Spleen (tissue), 13 donors: ENCODE measurements at places on chromosomes 3 and 15. TPM values are rescaled to one million over a fixed set of nuclear protein-coding genes. Genes with fewer than 3 reads are reported as not detected.

The C15orf62 gene
- polyA plus RNA-seq: 0.36 TPM

The PPM1L gene
- 0.64 TPM for polyA plus RNA-seq

The USP3 gene
- 38.4 TPM for polyA plus RNA-seq

The DUOXA2 gene
- 0.06 TPM for polyA plus RNA-seq

The SPINT1 gene
- polyA plus RNA-seq: 4.8 TPM

The MST1 gene
- 65.8 TPM for polyA plus RNA-seq

The SCAPER gene
- 4.7 TPM for polyA plus RNA-seq

The SPESP1 gene
- polyA plus RNA-seq: 0.83 TPM

The EHHADH gene
- polyA plus RNA-seq: 1.8 TPM

The RPP25 gene
- 10.9 TPM for polyA plus RNA-seq

The ST6GAL1 gene
- 46.7 TPM for polyA plus RNA-seq

The CSTA gene
- 46.1 TPM for polyA plus RNA-seq

The TEX9 gene
- polyA plus RNA-seq: 2.4 TPM

The ACSBG1 gene
- 0.33 TPM for polyA plus RNA-seq

The MLF1 gene
- 2.7 TPM for polyA plus RNA-seq

The RASGRP1 gene
- 2.1 TPM for polyA plus RNA-seq

The SCG3 gene
- polyA plus RNA-seq: not detected

The CHRNA5 gene
- polyA plus RNA-seq: 0.11 TPM

The ANKRD28 gene
- 5.7 TPM for polyA plus RNA-seq

The ERICH6 gene
- polyA plus RNA-seq: not detected

The STAC gene
- 0.11 TPM for polyA plus RNA-seq

The LRRIQ4 gene
- polyA plus RNA-seq: not detected

The GRK7 gene
- polyA plus RNA-seq: 0.07 TPM

The GOLGA8J gene
- not detected for polyA plus RNA-seq

The ZIC1 gene
- polyA plus RNA-seq: not detected

The GPR27 gene
- 1.6 TPM for polyA plus RNA-seq

The MAGI1 gene
- polyA plus RNA-seq: 16.1 TPM

The FOXB1 gene
- polyA plus RNA-seq: 0.03 TPM

The PIK3CB gene
- polyA plus RNA-seq: 5.1 TPM

The KCNMB2 gene
- 0.03 TPM for polyA plus RNA-seq

The GXYLT2 gene
- polyA plus RNA-seq: 0.26 TPM

The CLEC3B gene
- 68.6 TPM for polyA plus RNA-seq

The CHRNA3 gene
- polyA plus RNA-seq: 1.6 TPM

The ITPKA gene
- 0.18 TPM for polyA plus RNA-seq

The SLC22A13 gene
- 0.22 TPM for polyA plus RNA-seq
